ENCODE measurements at places on chromosomes 3 and 15. TPM values are rescaled to one million over a fixed set of nuclear protein-coding genes. Genes with fewer than 3 reads are reported as not detected.

DNA sequence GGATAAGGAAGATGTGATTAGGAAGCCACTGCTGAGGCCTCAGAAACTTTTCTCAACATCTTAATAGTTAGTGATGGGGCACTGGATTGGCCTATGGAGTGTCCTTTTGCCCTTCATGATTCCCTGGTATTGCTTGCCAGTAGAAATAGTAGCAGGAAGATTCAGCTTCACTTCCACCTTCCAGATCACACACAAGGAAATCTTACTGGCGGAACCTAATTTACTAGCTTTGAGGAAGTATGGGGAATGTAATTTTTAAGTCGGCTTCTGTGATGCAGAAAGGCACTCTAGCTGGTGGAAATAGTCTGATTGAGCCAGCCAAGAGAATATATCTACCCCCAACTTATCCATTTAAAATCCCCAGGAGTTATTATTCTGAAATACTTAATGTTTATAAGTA is 46.5 kb downstream of the LPP start:
- DNase-seq = peak; percentile 35

DNA sequence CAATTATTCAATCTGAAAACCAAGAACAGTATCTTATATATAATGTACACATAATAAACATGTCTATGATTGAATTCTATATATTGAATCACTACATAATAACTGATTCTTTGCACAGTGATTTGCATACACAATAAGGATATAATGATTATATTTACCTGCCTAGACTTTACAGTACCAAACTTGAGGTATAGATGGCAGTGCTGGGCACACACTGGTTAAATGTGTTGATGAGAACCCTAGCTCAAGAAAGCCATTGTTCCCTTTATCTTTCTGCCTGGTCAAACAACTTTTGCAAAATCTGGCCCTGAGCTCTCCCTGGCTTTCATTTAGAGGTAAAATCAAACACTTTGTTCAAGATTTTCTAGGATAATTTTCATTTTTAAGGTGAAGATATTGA is 697.7 kb downstream of the TUSC7 start:
- DNase-seq = peak; percentile 22

- no peak for DNase-seq
These were observed 245.6 kb upstream of the SATB1 start for GRCh38 chr3:18670759-18671158.

GRCh38 chr3:37779289-37780152 is 82.2 kb upstream of the CTDSPL start:
- DNase-seq = peak; percentile 90

DNA sequence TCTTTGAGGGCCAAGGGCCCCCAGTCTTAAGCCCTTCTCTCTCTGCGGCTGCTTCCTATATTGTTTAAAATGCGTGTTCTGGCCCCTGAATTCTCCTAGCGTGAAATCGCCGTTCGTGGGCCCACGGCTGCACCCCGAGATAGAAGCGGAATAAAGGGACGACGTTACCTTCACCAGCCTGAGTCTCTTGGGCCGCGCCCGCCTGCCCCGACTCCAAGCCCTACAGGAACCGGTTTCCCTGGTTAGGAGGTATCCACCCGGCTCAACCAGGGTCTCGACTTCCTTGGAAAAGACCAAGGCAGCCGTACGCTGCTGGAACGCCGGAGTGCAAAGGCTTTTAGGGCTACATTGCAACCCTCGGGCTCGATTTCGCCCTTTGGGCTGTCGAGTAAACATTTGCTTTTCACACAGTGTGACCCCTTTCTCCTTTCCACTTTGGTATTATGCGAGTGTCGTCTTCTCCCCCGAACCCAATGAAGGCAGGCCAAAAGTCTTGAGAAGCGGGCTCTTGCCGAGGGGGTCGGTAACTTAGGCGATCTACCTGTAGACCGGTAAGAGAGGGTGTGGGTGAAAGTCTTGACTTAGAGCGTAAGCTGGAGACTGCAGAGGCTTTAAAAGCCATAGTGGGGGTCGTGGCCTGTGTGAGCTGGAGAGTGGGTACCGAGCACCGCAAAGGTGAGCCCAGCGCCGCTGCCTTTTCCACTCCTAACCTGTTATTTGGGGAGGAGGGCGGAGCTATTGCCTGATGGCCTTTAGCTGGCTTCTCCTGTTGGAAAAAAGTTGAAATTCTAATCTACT is 2.0 kb downstream of the TRIM71 start:
- no peak for DNase-seq

DUOXA2 gene
- total RNA-seq = not detected

BHLHE40 gene
- total RNA-seq = 15.3 TPM

IGSF10 gene
- 0.18 TPM for total RNA-seq

DISP2 gene
- 0.21 TPM for total RNA-seq

FOXB1 gene
- total RNA-seq = not detected

POPDC2 gene
- 214 TPM for total RNA-seq
